ENCODE measurements at places on chromosomes 11 and 22.

- H3K27ac ChIP-seq: no peak overlapping the region
- H3K36me3 ChIP-seq: no peaks in the 10 kb centered on the region
- no peak overlapping the region for H3K4me3 ChIP-seq
- no peaks in the 10 kb centered on the region for H3K4me1 ChIP-seq
- H3K27me3 ChIP-seq: no peaks in the 10 kb centered on the region
Measured at GRCh38 chr11:57499983-57500461, 15.5 kb downstream of the SLC43A1 start.

GRCh38 chr11:126718276-126718675 lies 282.3 kb downstream of the KIRREL3 start:
- H3K4me3 ChIP-seq: no peak overlapping the region
- H3K27me3 ChIP-seq: no peaks in the 10 kb centered on the region
- no peak overlapping the region for H3K27ac ChIP-seq
- H3K36me3 ChIP-seq: no peaks in the 10 kb centered on the region
- no peak for DNase-seq

GRCh38 chr22:46153930-46154329 lies 3.6 kb downstream of the PPARA start:
- H3K27ac ChIP-seq: no peak overlapping the region
- peaks cover 1% of the 10 kb centered on the region for H3K27me3 ChIP-seq
- no peak overlapping the region for H3K4me3 ChIP-seq
- H3K36me3 ChIP-seq: no peaks in the 10 kb centered on the region
- no peak for DNase-seq

- H3K4me3 ChIP-seq: no peak overlapping the region
- no peaks in the 10 kb centered on the region for H3K4me1 ChIP-seq
- no peak overlapping the region for H3K27ac ChIP-seq
- H3K27me3 ChIP-seq: no peaks in the 10 kb centered on the region
- H3K36me3 ChIP-seq: no peaks in the 10 kb centered on the region
Measured at GRCh38 chr11:126619516-126619915, 264.0 kb downstream of the ST3GAL4 start.

DNA sequence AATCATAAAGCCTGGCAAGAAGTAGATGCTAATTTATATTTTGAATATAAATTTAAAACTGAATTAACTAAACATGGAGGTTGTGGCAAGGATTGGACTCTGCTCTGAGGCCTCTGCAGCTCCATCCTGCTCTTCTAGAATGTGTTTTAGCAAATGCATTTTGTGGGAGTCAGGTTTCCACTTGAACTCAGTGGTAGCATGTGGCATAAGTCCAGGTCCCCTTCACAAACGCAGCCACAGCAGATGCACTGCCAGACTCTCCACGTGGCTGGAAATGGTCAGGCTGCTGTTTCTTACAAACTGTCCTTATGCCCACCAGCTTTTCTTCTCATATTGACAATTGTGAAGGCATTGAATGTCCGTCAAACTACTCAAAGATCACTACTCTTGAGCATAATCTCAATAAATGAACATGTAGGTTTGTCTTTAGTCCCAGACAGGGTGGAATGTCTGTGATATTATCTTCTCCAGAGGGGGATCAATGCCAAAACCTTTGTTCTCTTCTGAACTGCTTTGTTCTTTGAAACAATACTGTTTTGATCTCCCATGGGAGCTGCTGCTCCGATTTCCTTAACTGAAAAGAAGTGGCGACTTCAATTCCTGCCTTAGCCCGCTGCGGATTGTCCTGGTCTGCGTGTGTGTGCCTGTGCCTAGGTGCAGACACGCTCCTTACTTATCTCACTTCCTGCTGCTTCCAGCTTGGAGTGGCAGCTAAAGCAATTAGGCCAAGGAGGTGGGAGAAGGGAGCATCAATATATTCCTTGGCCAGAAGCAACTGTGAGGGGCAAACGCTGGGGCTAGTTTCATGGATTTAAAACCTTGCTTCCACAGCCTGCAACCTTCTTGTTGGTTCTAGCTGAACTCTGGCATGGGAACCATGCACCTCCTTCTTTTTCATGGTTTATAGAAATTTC lies 24.2 kb downstream of the EIF4G2 start:
- no peak for DNase-seq
- H3K27ac ChIP-seq: no peak overlapping the region
- no peaks in the 10 kb centered on the region for H3K27me3 ChIP-seq
- no peaks in the 10 kb centered on the region for H3K36me3 ChIP-seq
- H3K4me1 ChIP-seq: no peaks in the 10 kb centered on the region
- H3K4me3 ChIP-seq: no peak overlapping the region

- H3K4me1 ChIP-seq: no peaks in the 10 kb centered on the region
- H3K27ac ChIP-seq: no peak within 1 kb of the TSS
- DNase-seq: peak; percentile 56
Measured at GRCh38 chr11:64251016-64251752, at the start of gene PLCB3. TSS of gene PLCB3 (plus strand) at chr11:64251530. CDS start at chr11:64251650, 120 bp downstream.

DNA sequence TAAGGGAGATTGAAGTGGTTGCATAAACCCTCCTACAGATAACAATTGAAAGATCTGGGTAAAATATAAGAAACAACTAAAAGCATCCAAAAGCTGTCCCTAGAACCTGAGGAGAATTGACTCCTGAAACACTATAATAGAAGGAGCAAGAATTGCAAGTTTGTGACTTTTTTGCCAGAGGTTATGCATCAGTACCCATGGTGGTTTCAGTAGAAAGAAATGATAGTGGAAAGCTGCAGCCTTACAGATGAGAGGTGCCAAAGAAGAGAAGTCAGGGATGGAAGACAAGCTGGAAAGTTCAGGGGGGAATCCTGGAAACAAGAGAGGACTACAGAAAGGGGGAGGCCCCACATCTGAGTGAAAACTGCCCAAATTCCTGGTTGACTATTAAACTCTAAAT lies 80.7 kb downstream of the PACS1 start:
- no peak overlapping the region for H3K4me3 ChIP-seq
- H3K4me1 ChIP-seq: peaks cover 27% of the 10 kb centered on the region
- no peaks in the 10 kb centered on the region for H3K27me3 ChIP-seq
- no peaks in the 10 kb centered on the region for H3K36me3 ChIP-seq
